ENCODE measurements at places on chromosomes 11 and 22.

- DNase-seq, result no peak
Observed at GRCh38 chr11:8789864-8790263, 107.3 kb downstream of the RPL27A start.

- no peak for DNase-seq
Observed at GRCh38 chr22:17891481-17892167, 117.4 kb upstream of the BID start.

GRCh38 chr11:44426119-44426518 is 116.2 kb upstream of the ALX4 start:
- DNase-seq, result no peak

DNA sequence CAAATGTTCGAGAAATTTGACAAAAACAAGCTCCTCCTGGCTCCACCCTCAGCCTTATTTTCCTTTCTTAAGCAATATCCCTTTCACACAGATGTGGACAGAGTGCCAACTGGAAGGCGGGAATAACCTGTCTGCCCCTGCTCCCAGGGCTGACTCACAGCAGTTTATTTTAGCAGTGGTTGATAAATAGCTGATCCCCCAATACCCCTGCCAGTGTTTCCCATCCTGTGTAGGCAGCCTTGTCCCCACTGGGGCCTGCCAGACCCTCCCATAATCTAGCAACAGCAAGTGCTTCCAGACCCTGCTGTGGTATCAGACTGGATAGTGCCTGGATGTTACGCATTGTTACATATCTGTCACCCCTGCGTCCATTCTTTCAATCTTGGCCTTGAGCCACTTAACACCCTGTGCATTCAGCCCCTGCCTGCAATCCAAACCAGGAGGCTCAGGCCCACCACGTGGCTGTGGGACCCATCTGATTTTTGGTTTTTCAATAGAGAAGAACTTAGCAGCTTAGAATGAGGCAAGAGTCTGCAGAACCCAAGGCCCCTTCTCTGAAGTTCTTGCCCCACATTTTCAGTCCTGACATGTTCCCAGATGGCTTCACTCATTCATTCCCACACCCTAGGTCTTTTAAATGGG is 53.7 kb downstream of the PARVA start:
- peak; percentile 90 for DNase-seq

DNA sequence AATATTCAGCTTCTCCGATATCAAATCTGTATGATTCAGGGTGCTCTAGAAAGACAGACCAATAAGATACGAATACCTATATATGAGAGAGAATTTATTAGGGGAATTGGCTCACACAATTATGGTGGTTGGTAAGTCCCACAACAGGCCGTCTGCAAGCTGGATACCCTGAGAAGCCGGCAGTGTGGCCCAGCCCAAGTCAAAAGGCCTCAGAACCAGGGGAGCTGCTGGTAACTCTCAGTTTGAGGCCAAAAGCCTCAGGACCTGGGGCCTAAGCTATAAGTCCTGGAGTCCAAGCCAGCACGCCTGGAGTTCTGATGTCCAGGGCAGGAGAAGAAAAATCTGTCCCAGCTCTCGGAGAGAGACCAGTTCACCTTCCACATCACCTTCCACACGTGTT is 318.7 kb downstream of the BRD1 start:
- no peak for DNase-seq

DNA sequence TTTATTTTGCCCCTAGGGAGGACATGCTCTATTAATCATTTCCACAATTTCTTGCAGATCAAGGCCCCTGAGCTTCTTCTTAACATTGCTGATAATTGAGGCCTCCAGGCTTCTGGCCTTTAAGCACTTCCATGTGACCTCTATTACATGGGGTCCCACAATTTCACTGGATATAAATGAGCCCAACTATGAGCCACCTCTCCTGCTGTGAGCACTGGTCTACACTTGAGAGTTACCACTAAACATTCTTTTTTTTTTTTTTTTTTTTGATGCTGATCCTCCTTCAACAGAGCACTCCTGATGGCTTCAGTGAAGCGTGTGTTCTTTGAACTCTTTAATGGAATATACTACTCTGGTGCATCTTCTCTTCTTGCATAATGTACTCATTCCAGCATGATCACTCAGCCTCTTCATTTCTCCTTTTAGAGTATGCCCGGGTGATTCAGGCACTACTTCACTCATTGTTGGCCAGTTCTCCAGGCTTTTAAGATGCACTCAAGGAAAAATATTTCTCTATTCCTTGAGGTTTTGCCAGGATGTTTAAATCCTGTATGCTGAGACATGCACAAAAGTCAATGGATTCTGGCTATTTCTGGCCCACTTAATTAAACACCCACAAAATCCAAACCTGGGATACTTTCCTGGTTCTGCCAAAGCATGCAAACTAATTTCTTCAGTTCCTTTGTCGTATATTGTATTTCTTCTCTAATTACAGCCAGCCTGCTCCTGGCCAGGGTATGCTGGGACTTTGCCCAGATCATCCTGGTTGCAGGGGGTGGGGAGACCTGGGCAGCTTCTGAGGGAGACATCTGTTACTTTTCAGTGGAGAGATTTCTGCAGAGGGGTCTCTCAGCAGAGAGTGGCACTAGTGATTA is 257.8 kb upstream of the LUZP2 start:
- no peak for DNase-seq

- no peak for DNase-seq
Observed at GRCh38 chr22:39622881-39623367, 52.4 kb downstream of the CACNA1I start.

DNA sequence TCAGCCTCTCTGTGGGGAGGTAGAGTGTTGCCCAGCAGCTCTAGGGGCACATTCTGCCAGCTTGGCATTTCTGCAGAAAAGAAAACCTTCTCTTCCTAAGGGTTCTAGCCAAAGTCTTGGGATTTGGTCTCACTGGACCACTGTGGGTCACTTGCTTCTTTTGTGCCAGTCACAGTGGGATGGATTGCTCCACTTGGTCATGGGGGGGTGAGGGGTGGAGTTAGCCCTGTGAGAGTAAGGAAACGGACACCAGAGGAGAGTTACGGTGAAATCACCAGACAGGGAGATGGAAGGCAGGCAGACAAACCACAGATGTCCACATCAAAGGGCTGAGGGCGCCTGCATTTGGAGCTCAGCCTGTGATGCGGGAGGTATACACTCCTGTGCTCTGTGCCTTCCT is 10.8 kb downstream of the SGSM1 start:
- DNase-seq, result no peak

DNA sequence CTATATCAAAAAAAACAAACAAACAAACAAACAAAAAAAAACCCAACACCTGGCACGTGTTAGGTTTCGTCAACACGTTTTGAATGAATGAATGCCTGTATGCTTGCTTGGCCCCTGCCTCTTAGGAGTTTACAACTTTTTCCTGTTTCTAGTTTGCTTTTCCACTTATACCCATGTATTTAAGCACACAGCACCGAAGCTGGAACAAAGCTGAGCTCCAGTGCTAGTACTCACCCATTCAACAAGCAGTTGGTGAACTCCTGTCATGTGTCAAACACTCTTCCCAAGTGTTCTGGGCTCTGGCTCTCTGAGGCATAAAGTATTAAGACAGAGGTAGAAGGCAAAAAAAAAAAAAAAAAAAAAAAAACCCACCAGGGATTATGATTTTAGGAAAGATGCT is 599.3 kb downstream of the BUD13 start:
- no peak for DNase-seq

- DNase-seq, result no peak
Observed at GRCh38 chr22:26559961-26560575, 29.9 kb downstream of the TPST2 start.

DNA sequence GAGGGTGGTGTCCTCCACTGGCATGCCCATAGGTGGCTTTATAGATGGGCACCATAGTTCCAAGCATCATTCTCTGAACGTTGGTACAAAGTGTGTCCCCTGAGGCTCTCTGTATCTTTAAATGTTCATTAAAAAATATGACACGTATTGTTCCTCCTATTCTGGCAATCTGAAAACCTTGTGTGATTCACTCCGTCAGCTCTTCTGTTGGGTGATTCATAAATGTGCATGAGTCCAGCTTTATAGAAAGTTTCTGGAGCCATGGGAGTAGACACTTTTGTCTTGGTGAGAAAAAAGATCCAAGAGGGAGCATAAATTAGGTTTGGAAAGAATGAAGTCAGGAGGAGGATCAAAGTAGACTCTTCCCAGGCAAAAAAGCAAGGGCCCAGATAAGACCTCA is 728.8 kb downstream of the NELL1 start:
- DNase-seq, result no peak

DNA sequence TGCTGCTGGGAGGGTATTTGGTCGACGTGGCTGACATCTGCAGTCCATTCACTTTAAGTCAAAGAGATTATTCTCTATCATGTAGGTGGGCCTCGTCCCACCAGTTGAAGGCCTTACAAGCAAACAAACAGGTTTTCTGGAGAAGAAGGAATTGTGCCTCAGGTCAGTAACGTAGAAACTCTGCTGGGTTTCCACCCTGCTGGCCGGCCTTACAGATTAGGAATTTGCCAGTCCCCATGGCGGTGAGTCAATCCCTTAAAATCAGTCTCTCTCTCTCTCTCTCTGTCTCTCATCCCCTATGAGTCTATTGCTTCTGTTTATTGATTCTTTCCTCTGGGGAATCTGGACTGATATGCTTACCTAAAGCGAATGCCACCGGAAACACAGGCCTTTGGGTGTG is 75.4 kb upstream of the FGF3 start:
- no peak for DNase-seq

DNA sequence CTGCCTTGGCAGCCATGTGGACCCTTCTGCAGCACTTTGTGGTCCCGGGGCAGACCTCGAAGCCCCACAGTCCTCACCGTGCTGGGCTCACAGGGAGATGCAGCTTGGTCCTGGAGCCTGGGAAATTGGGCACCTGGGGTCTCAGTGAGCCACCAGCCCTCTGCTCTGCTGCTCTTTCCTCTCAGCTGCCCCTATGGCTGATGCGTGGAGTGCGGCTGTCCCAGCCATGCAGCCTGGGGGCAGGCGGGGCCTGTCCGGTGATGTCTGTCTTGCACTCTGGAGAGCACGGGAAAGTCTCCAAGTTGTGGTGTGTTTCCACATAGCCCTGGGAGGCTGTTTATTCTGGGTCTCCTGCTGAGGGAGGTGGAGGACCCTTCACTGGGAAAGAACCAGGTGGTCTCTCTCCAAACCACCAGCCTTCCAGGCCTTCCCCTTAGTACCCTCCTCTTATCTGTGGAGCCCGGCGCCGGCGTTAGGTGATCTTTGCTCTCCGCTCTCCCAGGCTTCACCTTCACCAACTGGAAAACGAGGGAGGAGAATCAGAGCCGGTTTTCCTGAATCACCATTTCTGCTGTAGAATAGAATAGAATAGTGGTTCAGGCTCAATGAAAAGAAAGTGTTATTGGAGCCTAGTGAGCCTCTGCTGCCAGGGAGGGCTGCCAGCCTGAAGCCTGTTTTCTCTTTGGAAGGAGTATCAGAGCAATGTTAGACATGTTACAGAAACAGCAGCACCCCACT is 41.2 kb upstream of the GRAMD4 start:
- DNase-seq, result no peak

GRCh38 chr11:5767056-5767455 is 13.0 kb downstream of the OR52N4 start:
- DNase-seq, result no peak

DNA sequence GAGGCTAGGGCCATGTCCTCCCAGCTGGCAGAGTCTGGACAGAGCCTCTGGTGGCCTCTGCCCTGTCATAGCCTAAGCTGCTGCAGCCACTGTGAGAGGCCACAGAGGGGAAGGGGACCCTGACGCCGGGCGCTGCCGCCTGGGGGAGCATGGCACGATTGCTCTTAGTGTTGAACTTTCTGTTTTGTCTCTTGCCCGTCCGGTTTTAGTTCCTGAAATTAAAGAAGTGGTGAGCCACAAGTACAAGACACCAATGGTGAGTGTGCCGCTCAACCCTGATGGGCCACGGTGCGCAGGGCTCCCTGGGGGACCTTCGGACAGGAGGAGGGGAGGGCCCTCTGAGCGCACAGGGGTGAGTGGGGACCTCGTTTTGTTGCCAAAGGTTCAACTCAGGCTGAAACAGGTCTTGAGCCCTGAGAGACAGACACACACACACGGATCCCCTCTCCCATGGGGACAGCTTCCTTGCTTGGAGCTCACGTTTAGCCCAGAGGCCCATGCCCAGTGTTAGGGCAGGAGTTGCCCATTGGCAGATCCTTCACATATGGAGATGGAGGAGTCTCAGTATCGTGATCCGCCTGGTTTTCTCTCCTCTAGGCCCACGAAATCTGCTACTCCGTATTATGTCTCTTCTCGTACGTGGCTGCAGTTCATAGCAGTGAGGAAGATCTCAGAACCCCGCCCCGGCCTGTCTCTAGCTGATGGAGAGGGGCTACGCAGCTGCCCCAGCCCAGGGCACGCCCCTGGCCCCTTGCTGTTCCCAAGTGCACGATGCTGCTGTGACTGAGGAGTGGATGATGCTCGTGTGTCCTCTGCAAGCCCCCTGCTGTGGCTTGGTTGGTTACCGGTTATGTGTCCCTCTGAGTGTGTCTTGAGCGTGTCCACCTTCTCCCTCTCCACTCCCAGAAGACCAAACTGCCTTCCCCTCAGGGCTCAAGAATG is 23.8 kb downstream of the MYBPC3 start:
- DNase-seq, result no peak

- DNase-seq, result no peak
Observed at GRCh38 chr22:49269928-49270327, 557.7 kb downstream of the BRD1 start.

DNA sequence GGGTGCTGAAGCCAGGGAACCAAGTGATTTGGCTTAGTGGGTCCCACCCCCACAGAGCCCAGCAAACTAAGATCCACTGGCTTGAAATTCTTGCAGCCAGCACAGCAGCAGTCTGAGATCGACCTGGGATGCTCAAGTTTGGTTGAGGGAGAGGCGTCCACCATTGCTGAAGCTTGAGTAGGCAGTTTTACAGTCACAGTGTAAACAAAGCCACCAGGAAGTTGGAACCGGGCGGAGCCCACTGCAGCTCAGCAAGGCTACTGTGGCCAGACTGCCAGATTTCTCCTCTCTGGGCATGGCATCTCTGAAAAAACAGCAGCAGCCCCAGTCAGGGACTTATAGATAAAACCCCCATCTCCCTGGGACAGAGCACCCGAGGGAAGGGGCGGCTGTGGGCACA is 424.1 kb upstream of the TENM4 start:
- no peak for DNase-seq

- no peak for DNase-seq
Observed at GRCh38 chr22:26561756-26562417, 28.0 kb downstream of the TPST2 start.

GRCh38 chr11:63887386-63887999 is 29.5 kb downstream of the RCOR2 start:
- DNase-seq, result no peak

DNA sequence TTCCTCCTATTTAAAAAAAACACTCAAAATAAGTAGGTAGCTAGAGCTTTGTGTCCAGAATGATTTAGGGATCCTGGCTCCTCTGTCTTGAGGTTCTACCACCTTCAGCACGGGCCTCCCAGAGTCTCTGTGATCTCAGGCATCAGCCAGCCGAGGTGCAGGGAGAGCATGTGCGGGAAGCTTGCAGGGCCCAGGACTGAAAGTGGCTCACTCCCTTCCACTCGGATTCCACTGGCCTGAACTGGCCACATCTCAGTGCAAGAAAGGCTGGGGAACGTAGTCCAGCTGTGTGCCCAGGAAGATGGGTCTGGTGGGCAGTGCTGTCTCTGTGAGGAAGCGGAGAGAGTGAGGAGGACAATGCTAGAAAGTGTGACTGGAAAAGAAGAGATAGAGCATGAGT is 68.3 kb upstream of the MYOD1 start:
- DNase-seq, result no peak

All from ascending aorta (tissue), 2 donors.